CD4-positive, alpha-beta memory T cell (primary cell): ENCODE measurements at places on chromosomes 16 and 17. TPM values are rescaled to one million over a fixed set of nuclear protein-coding genes. Genes with fewer than 3 reads are reported as not detected.

Gene HOXB6
- polyA plus RNA-seq: not detected

Gene RCVRN
- polyA plus RNA-seq: not detected

Gene FAM117A
- 73.4 TPM for polyA plus RNA-seq

Gene GUCY2D
- 0.18 TPM for polyA plus RNA-seq

Gene CIITA
- polyA plus RNA-seq: 0.08 TPM

Gene PABPN1L
- polyA plus RNA-seq: not detected

Gene FGF11
- polyA plus RNA-seq: not detected

Gene MYH2
- not detected for polyA plus RNA-seq

Gene G6PC1
- polyA plus RNA-seq: not detected

- peaks cover 5% of the 10 kb centered on the region for H3K27me3 ChIP-seq
- no peak for DNase-seq
- H3K27ac ChIP-seq: no peak overlapping the region
- H3K36me3 ChIP-seq: no peaks in the 10 kb centered on the region
- peaks cover 6% of the 10 kb centered on the region for H3K4me1 ChIP-seq
- H3K4me3 ChIP-seq: no peak overlapping the region
These were observed 84.1 kb downstream of the IRF8 start for GRCh38 chr16:85983064-85983463.

DNA sequence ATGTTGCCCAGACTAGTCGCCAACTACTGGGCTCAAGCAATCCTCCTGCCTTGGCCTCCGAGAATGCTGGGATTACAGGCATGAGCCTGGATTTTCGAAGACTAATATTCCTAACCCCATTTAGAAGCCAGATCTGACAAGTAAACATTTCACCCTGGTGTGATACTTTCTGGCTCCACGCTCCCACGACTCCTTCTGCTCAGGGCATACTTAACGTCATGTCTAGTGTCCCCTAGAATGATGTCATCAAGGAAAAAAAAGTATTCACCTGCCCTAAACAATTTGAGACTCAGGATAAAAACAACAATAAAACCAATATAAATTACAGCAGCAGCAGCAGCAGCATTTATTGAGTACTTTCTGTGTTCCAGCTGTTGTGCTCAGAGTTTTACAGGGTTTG is 13.2 kb downstream of the ITGB3 start:
- H3K36me3 ChIP-seq: no peaks in the 10 kb centered on the region
- H3K27ac ChIP-seq: no peak overlapping the region
- no peaks in the 10 kb centered on the region for H3K4me1 ChIP-seq
- no peak for DNase-seq

- H3K36me3 ChIP-seq: no peaks in the 10 kb centered on the region
- DNase-seq: no peak
- peaks cover 6% of the 10 kb centered on the region for H3K4me1 ChIP-seq
These were observed 388.3 kb downstream of the MAF start for GRCh38 chr16:79212114-79212791.

GRCh38 chr16:21608639-21609328 is 9.4 kb downstream of the METTL9 start:
- no peak overlapping the region for H3K4me3 ChIP-seq
- no peak for DNase-seq
- no peaks in the 10 kb centered on the region for H3K36me3 ChIP-seq
- peaks cover 84% of the 10 kb centered on the region for H3K4me1 ChIP-seq
- H3K27ac ChIP-seq: no peak overlapping the region

- no peak for DNase-seq
- H3K4me3 ChIP-seq: no peak overlapping the region
- peaks cover 19% of the 10 kb centered on the region for H3K4me1 ChIP-seq
- no peaks in the 10 kb centered on the region for H3K27me3 ChIP-seq
These were observed 5.7 kb downstream of the LLGL1 start for GRCh38 chr17:18231164-18231563.

- no peaks in the 10 kb centered on the region for H3K27me3 ChIP-seq
- H3K4me3 ChIP-seq: peak within 1 kb of the TSS; percentile 76
- peaks cover 49% of the 10 kb centered on the region for H3K4me1 ChIP-seq
- H3K36me3 ChIP-seq: peaks cover 30% of the 10 kb centered on the region
- H3K27ac ChIP-seq: peak within 1 kb of the TSS; percentile 94
These were observed at the start of gene PFN1 for GRCh38 chr17:4948166-4948930. Gene PFN1, minus strand, starts transcription at chr17:4948530. Its CDS starts 136 bp downstream, at chr17:4948394.

GRCh38 chr16:2897110-2897509 is 14.1 kb downstream of the FLYWCH2 start:
- DNase-seq: no peak
- no peaks in the 10 kb centered on the region for H3K27me3 ChIP-seq
- H3K27ac ChIP-seq: no peak overlapping the region
- H3K36me3 ChIP-seq: no peaks in the 10 kb centered on the region
- H3K4me1 ChIP-seq: no peaks in the 10 kb centered on the region

- H3K4me3 ChIP-seq: no peak overlapping the region
- no peaks in the 10 kb centered on the region for H3K4me1 ChIP-seq
- no peaks in the 10 kb centered on the region for H3K36me3 ChIP-seq
- no peak for DNase-seq
- no peak overlapping the region for H3K27ac ChIP-seq
- no peaks in the 10 kb centered on the region for H3K27me3 ChIP-seq
These were observed 458.1 kb downstream of the SOX9 start for GRCh38 chr17:72578817-72579470.

- H3K36me3 ChIP-seq: no peaks in the 10 kb centered on the region
- no peak overlapping the region for H3K27ac ChIP-seq
These were observed 67.3 kb downstream of the MYH10 start for GRCh38 chr17:8563024-8563776.

DNA sequence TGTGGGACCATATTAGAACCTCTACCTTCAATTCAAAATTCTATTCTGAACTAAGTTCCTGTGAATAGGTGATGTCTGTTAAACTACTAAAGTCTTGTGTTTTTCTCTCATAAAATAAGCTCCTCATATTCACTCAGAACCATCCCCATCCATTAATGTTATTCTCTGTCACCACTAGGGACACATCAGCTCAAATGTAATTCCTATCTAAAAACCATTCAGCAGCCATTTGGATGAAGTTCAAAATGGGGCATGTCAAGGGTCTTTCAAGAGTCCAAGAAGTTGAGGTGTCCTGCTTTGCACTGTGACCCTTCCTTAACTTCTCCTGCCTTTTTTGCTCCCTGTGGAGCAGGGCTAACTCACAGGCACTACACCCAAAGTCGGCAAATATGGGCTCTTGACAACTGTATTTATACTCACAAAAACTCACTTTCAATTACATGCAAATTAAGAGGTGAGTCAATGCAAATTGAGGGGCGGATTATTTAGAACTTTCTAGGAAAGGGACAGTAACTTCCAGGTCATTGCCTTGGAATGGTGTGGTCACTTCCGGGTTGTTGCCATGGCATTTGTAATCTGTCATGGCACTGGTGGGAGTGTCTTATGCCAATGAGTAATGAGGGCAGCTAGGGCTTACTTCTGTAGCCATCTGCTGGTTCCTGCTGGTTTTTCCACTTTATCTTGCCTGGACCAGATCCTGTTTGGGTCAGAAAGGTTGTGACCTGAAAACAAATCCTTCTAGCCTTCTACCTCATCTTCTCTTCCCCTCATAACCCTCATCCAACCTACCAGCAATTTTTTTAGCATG is 128.2 kb upstream of the COX10 start:
- no peak overlapping the region for H3K4me3 ChIP-seq
- no peaks in the 10 kb centered on the region for H3K36me3 ChIP-seq
- H3K27ac ChIP-seq: no peak overlapping the region
- H3K4me1 ChIP-seq: no peaks in the 10 kb centered on the region
- no peaks in the 10 kb centered on the region for H3K27me3 ChIP-seq

GRCh38 chr17:77543801-77544200 is 403.0 kb downstream of the SEC14L1 start:
- DNase-seq: no peak
- no peaks in the 10 kb centered on the region for H3K36me3 ChIP-seq
- H3K27ac ChIP-seq: no peak overlapping the region
- H3K27me3 ChIP-seq: peaks cover 7% of the 10 kb centered on the region
- no peak overlapping the region for H3K4me3 ChIP-seq

GRCh38 chr17:31175237-31175636 is 80.5 kb downstream of the NF1 start:
- no peak overlapping the region for H3K27ac ChIP-seq
- no peak for DNase-seq
- H3K36me3 ChIP-seq: no peaks in the 10 kb centered on the region
- H3K4me1 ChIP-seq: no peaks in the 10 kb centered on the region
- H3K4me3 ChIP-seq: no peak overlapping the region

DNA sequence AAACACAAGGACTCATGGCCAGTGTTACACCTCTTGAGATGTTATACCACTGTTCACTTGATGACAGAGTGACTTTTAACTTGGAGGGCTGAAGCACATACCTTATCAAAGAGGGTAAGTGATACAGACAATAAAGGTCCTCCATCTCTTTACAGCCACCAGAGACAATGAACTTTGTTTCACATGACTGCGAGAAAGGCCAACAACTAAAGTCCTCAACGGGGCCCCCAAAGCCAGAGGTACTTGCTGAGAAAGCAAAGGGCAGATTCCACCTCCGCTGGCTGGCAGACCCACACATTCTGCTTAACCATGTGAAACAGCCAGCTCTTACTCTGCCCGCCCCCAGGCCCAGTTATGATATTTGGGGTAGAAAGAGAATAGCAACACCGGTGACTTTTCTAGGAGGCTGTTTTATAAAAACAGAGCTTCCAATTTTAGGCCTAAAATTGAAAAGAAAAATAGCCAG is 21.4 kb downstream of the DCUN1D3 start:
- no peak for DNase-seq
- no peaks in the 10 kb centered on the region for H3K36me3 ChIP-seq
- H3K4me1 ChIP-seq: peaks cover 20% of the 10 kb centered on the region
- H3K27ac ChIP-seq: no peak overlapping the region

GRCh38 chr17:909642-910323 is 69.8 kb downstream of the NXN start:
- H3K27me3 ChIP-seq: no peaks in the 10 kb centered on the region
- no peaks in the 10 kb centered on the region for H3K36me3 ChIP-seq
- no peak for DNase-seq
- no peak overlapping the region for H3K4me3 ChIP-seq
- H3K4me1 ChIP-seq: no peaks in the 10 kb centered on the region
- no peak overlapping the region for H3K27ac ChIP-seq

- H3K4me1 ChIP-seq: peaks cover 19% of the 10 kb centered on the region
These were observed 1.1 kb upstream of the RASD1 start for GRCh38 chr17:17497065-17497844.

GRCh38 chr17:19725486-19725885 is 9.1 kb upstream of the SLC47A2 start:
- peaks cover 21% of the 10 kb centered on the region for H3K4me1 ChIP-seq
- H3K4me3 ChIP-seq: no peak overlapping the region
- no peak overlapping the region for H3K27ac ChIP-seq
- H3K27me3 ChIP-seq: no peaks in the 10 kb centered on the region
- no peak for DNase-seq
- no peaks in the 10 kb centered on the region for H3K36me3 ChIP-seq

GRCh38 chr17:32516450-32516849 is 29.7 kb downstream of the CDK5R1 start:
- no peaks in the 10 kb centered on the region for H3K27me3 ChIP-seq
- DNase-seq: no peak

GRCh38 chr17:16937431-16937830 is 34.5 kb downstream of the TNFRSF13B start:
- no peaks in the 10 kb centered on the region for H3K27me3 ChIP-seq
- no peak overlapping the region for H3K4me3 ChIP-seq
- H3K27ac ChIP-seq: no peak overlapping the region
- DNase-seq: no peak

DNA sequence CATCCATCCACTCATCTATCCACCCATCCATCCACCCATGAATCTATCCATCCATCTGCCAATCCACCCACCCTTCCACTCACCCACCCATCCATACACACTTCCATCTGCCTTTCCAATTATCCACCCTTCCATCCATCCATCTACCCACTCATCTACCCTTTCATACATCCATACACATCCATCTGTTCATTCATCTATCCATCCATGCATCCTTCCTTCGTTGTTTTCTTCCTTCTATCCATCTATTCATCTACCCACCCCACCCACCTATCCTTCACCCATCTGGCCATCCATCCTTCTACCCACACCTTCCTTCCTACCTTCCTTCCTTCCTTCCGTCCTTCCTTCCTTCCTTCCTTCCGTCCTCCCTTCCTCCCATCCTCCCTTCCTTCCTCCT is 106.1 kb downstream of the WWOX start:
- no peak overlapping the region for H3K4me3 ChIP-seq
- no peaks in the 10 kb centered on the region for H3K36me3 ChIP-seq
- no peaks in the 10 kb centered on the region for H3K27me3 ChIP-seq
- no peak overlapping the region for H3K27ac ChIP-seq
